ENCODE measurements at places on chromosomes 6 and 20.

DNA sequence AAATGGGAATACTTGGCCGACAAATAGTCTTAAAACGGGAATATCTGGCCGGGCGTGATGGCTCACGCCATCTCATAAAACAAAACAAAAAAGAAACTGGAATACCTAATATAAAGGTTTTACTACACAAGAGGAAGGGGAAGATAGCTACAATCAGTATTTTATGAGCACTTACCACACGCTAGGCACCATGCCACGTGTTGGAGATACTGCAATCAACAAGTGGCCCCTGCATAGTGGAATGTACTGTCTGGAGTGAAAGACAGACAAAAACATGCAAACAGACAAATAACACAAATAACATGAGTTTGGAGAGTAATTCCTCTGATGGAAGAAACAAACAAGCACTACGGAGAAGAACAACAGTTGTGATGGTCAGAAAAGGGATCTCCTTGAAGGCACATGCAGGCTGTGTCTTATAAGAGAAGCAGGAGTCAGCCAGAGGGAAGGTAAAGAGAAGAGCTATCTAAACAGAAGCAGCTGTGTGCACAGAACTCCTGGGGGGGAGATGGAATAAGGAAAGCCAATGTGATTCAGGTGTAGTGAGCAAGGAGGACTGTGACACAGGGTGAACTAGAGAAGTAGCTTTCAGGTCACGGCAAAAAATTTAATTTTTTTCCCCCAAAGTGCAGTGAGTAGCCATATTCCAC lies 39.1 kb upstream of the AKIRIN2 start:
- DNase-seq: no peak

DNA sequence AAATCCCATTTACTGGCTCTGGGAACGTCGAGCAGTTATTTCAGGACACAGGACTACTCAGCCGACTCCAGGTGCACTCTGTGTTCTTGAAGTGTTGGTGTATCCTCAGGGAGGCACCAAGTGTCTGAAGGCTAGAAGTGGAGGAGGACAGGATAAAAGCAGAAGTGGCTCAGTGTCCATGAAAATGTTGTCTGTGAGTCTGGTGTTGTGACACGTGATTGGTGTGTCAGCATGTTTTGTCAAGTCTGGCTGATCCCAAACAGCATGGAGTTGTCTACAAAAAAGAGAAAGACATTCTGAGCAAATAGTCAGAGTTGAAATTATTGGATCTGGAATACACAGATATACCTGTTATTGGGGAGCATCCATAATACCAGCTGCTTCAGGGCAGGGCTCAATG lies 30.3 kb downstream of the SCGN start:
- no peak for DNase-seq

GRCh38 chr6:23413327-23414050 lies 712.5 kb upstream of the NRSN1 start:
- DNase-seq: no peak

GRCh38 chr20:62405108-62405980 lies 1.7 kb downstream of the CABLES2 start:
- DNase-seq: no peak

GRCh38 chr6:27176523-27177484 lies 70.7 kb upstream of the PRSS16 start:
- DNase-seq: peak; percentile 81

DNA sequence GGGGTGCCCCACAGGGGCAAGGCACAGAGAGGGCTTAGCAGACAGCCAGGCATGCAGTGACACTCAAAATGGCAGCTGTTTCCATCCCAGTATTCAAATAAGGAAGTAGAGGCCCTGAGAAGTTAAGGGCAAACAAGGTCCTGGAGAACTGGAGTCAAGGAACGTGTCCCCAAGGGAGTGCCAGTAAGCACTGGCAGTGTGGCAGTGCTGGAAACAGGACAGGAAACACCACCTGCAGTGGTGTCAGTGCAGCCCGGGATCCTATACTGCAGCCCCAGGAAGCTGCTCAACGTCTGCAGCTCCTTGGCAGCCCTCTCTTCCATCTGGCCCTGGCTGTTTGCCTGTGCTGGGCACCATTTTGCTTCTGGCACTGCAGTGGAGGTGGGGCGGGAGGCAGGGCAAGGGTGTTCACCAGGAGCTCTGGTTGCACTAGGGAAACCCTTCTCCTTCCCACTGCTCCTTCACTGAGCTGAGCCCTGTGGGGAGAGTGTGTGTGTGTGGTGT lies 56.3 kb downstream of the EDN3 start:
- no peak for DNase-seq

- no peak for DNase-seq
Measured at GRCh38 chr6:3418496-3419060, 38.3 kb downstream of the SLC22A23 start.

DNA sequence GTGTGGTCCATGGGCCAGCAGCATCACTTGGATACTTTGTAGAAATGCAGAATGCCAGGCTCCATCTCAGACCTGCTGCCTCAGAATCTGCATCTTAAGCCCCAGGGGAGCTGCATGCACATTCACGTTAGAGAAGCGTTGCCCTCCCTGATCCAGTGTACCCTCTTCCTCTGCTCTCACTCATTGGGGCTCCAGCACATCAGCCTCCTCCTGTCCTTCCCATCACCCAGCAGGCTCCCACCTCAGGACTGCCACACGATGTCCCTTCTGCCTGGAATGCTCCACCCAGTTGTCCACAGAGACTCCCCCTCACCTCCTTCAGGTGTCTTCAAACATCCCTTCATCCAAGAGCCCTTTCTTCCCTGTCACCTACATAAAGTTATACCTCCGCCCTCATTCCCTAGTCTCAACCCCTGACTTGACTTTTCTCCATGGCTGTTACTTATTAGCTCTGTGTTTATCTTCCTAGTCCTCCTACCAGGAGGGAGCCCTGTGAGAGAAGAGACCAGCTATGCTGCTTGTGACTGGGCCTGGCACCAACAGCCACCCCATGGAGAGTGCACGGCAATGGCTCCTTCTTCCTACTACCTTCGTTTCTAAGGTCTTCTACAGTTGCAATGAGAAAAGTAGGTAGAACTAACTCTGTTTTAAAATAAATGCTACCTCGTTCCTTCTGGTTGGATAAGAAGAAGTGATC lies 3.3 kb upstream of the ACSS1 start:
- DNase-seq: no peak

GRCh38 chr20:21234806-21235483 lies 68.2 kb upstream of the XRN2 start:
- peak; percentile 3 for DNase-seq

DNA sequence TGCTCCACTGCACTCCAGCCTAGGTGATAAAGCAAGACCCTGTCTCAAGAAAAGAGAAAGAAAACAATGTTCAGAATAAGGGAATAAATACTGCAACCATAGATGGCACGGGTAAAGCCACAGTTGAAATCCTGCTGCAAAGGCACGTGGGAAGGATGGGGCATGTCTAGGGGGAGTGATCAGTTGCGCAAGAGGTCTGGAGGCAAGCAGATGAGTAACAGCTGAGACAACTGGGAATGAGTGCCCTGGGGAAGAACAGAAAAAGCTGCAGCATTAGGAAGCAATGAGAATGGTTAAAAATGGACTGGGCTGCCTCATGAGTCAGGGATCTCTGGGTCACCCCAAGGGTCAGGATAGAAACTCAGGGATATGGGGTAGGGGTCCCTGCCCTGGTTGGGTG lies 96.3 kb downstream of the GMPR start:
- DNase-seq: no peak

DNA sequence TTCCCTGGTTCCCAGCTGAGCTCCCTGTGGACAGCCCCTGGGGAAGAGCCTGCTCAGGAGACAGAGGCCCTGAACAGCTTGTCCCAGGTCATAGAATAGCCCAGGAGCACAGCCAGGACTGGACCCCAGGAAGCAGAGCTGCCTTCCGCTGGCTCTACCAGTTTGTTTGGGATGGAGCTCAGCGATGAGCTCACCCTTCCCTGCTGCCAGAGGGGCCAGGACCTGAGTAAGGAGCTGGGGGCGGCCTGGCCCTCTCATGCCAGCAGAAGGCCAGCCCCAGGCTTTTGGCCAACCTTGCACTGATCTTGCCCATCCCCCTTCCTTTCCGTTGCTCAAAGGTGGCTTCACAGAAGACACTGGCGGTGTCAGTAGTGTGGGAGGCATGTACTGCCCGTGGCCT lies 17.5 kb downstream of the MMP24OS start:
- DNase-seq: no peak

DNA sequence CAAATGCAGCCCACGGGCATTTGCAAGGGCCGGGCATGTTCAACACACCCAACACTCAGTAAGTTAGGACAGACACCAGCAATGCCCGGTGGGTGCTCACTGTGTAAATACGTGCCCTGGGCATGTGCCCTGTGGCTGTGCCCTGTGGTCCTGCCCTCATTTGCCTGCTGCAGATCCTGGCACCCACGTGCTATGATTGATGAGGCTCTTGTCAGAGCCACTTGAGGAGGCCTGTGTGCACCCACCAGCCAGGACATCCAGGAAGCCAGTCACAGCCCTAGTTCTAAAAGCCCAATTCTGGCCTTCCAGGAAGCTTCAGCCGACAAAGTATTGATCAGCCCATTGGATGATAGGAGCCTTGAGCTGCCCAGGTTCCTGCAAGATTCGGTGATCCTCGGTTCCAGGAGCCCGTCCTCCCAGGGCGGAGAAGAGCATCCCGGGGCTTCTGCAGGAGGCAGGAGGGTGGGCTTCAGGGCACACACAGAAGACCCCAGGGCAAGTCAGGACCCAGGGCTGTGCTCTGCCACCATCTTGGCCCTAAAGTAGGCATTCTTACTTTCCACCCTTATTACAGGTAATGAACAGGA lies 223.9 kb downstream of the PREX1 start:
- no peak for DNase-seq

GRCh38 chr6:161274488-161274858 lies 612 bp upstream of the AGPAT4 start:
- no peak for DNase-seq

GRCh38 chr6:30820193-30820592 lies 64.1 kb upstream of the DDR1 start:
- DNase-seq: no peak

DNA sequence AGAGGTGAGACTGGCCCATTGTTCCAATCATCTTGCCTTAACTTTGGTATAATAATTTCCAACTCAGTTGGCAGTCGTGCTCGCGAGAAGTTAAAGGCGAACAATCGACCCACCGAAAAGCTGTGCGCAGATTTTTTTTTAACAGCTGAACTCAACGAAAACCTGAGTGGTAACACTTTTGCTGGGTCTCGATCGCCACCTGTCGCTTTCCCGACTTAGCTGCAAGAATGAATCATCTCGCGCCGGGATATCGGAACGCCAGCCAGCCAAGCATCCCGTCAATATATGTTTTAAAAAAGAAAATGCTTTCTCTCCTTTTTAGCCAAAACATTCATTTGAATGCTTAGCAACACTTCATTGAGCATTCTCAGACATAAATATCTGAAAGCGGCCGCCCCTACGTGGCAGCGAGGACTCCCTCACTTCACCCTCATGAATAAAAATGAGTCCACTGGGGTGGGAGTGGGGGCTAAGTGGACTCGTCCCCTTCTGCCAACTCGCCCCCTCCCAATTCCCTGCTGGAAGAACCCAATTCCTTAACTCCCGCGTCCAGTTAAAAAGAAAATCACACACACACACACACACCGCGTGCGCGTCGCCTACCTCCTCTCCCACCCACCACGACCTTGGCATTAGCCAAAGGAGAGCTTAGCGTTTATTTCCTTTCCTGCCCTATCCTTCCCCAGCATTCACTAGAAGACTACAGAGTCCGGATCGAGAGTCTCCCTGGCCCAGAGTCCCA lies 1.5 kb downstream of the COL12A1 start:
- peak; percentile 9 for DNase-seq

- no peak for DNase-seq
Measured at GRCh38 chr6:71810880-71811279, 75.5 kb upstream of the RIMS1 start.

DNA sequence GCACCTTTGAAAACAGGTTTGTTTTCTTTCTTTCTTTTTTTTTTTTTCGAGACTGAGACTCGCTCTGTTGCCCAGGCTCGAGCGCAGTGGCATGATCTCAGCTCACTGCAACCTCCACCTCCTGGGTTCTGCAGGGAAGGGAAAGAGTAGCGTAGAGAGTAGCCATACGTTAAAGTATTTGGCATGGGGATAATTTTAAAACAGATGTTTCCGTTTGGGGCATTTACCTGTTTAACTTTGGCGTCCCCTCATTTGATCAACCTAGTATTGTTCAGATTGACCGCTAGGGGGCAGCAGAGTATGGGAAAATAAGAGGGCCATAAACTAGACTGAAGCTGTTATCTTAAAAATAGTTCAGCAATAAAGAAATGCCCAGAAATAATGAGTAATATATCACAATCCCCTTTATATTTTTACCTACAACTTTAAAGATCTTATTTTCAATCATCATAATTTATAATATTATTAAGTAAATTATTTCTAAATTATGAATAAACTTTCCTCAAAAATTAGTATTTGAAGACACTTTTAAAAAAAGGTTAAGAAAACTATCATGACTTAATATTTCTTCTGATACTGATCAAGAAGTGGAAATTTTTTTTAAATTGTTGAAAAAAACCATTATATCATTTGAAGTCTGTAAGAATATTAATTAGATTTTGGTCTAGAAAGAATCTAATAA lies 7.6 kb upstream of the TAAR9 start:
- peak; percentile 46 for DNase-seq

DNA sequence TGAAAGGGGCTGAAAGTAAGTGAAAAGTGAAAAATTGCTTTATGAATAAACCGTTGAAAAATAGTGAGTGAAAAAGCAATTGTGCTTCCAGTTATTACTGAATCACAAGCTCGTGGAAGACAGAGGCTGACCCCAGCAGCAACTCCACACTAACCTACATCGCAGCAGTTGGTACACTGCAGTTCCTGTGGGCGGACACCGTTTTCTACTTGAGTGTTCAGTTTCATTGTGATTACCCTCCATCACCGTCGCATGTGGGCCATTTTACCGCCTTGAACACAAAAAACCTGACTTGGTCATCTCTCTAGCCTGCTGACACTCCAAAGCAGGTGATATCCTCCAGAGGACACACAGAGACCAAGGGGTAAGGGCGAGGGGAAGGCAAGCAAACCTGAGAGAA lies 28.4 kb downstream of the PRDM1 start:
- peak; percentile 59 for DNase-seq

- DNase-seq: no peak
Measured at GRCh38 chr20:34896086-34896621, 19.7 kb downstream of the ACSS2 start.
